Type B pancreatic cell (in vitro differentiated cells): ENCODE measurements at places on chromosomes 2 and 18. TPM values are rescaled to one million over a fixed set of nuclear protein-coding genes. Genes with fewer than 3 reads are reported as not detected.

The REG1B gene
- not detected in 2 replicates for total RNA-seq

The NCKAP5 gene
- 7.7 and 11.2 TPM in 2 replicates for total RNA-seq

The RBM44 gene
- total RNA-seq: 0.24 and 0.41 TPM in 2 replicates

The ADD2 gene
- total RNA-seq: 1.6 and 5.0 TPM in 2 replicates

The TCF23 gene
- not detected in 2 replicates for total RNA-seq

- H3K27me3 ChIP-seq: no peaks in the 10 kb centered on the region
- H3K27ac ChIP-seq: no peak overlapping the region
- DNase-seq: no peak
These were observed 1193.9 kb upstream of the CELF4 start for GRCh38 chr18:38759457-38759856.

GRCh38 chr2:111973701-111974100 is 75.3 kb downstream of the MERTK start:
- H3K27ac ChIP-seq: no peak overlapping the region
- no peak for DNase-seq
- H3K27me3 ChIP-seq: no peaks in the 10 kb centered on the region
- H3K4me3 ChIP-seq: no peak overlapping the region
- peaks cover 61% of the 10 kb centered on the region for H3K36me3 ChIP-seq
- H3K4me1 ChIP-seq: peaks cover 22% of the 10 kb centered on the region

GRCh38 chr18:47120428-47120827 is 29.9 kb downstream of the HDHD2 start:
- H3K27me3 ChIP-seq: no peaks in the 10 kb centered on the region
- no peaks in the 10 kb centered on the region for H3K4me1 ChIP-seq
- H3K36me3 ChIP-seq: peaks cover 35% of the 10 kb centered on the region
- no peak overlapping the region for H3K4me3 ChIP-seq
- no peak for DNase-seq
